GM12892 (cell line): ENCODE measurements at places on chromosomes 16 and 17.

- DNase-seq: no peak
These were observed 54.5 kb downstream of the TUBD1 start for GRCh38 chr17:59838052-59838916.

- DNase-seq: no peak
These were observed 275.1 kb upstream of the MYOCD start for GRCh38 chr17:12390631-12391030.

DNA sequence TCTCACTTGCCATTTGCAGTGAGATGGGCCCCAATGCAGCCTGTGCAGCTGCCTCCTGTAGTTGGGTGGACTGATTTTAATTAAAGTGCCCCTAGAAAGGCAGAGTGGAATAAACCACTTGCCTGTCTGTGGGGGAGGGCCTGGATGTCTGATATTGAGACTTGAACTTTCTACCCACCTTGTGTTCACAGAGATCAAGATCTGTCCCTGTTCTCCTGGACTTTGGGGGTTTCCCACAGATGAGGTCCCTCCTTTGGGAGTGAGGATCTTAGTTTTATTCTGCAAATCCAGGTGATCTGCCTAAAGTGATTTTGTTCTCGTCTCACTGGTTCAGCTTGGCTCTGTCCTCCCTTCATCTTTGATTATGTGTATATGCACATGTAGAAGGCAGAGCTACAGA is 7.7 kb upstream of the DHRS13 start:
- no peak for DNase-seq

GRCh38 chr17:54891176-54891821 is 9.4 kb upstream of the TOM1L1 start:
- no peak for DNase-seq

GRCh38 chr16:89230255-89230654 is 12.8 kb downstream of the ZNF778 start:
- DNase-seq: no peak

- no peak for DNase-seq
These were observed 33.8 kb upstream of the LGALS9 start for GRCh38 chr17:27597188-27597580.

- DNase-seq: no peak
These were observed 2.4 kb upstream of the TCAP start for GRCh38 chr17:39662551-39663339.

DNA sequence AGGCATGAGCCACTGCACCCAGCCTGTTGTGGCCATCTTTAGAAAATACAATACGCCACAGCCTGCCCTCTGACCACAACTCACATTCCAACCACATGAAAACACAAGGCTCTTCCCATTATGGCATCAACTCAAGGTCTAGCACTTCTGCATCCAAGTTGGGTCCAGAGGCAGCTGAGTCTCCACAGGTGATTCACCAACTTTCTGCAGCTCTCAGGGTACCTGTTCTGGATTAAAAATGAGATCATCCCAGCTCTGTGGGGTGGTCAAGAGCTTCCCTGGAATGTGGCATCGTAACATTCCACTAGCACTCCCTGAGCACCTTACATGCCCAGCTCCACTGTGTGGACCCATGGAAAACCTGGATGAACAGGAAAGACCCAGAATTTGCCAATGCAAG is 9.9 kb upstream of the GUCY2D start:
- DNase-seq: no peak

GRCh38 chr17:79412886-79413390 is 197.9 kb downstream of the RBFOX3 start:
- no peak for DNase-seq

GRCh38 chr16:11634312-11634711 is 33.9 kb upstream of the SNN start:
- no peak for DNase-seq

DNA sequence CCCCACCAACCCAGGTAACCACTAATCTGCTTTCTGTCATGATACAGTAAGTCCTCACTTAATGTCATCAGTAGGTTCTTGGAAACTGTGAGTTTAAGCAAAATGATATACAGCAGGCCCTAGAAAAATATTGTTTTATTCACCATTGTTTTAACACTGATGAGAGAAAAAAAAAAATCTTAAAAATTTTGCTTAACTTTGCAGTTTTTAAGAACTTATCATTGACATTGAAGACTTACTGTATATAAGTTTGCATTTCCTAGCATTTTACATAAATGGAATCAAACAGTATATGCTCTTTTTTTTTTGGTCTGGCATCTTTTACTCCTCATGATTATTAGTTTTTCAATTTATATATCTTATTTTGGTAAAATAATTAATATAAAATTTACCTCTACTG is 19.5 kb upstream of the CLTC start:
- DNase-seq: no peak

GRCh38 chr17:43834106-43834505 is 1.2 kb upstream of the MPP3 start:
- DNase-seq: no peak

- no peak for DNase-seq
These were observed 30.5 kb downstream of the NSMCE1 start for GRCh38 chr16:27238016-27238587.

DNA sequence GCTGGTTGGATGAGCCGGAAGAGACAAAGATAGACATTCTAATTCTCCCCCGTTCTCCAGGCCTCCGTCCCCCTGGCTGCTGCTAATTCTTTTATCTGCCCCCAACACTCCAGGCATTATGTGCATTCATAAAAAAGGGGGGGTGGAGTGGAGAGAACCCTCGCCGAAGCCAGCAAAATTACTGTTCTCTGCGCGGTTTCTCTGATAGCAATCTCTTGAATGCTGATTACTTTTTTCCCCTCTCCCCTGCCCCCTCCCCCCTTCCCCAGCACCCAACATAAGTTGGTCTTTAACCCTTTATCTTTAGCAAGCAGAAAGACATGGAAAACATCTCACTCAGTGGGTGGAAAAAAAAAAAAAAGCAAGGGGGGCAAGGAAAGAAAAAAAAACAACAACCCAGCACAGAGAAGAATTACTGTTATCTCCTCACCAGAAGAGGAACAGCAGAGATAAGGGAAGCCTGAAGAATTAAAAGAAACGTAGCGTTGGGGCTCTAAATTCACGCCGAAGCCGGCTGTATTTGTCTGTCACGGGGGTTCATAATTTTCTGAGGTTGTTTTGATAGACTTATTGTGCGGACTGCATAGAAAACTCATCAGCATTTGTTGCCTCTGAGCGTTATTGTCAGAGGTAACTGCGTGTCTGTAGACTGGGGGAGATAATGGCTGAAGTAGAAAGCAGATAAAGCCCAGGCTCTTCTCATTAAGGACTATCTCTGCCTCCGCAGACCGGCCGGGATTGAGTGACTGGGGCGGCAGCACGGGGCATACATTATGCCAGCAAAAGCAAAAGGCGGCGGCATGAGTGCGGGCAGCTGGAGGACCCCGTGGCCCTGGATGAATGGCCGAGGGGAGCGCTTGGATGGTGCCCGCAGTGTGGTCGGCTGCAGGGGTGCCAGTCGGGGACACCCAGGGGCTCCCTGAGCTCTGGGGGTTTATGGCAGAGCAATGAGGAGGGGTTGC is 126.9 kb downstream of the MRM1 start:
- DNase-seq: no peak

- no peak for DNase-seq
These were observed 321.4 kb downstream of the FOXL1 start for GRCh38 chr16:86899757-86900156.

- no peak for DNase-seq
These were observed 91.9 kb upstream of the CBX4 start for GRCh38 chr17:79930877-79931816.

GRCh38 chr16:5056352-5056751 is 9.4 kb downstream of the C16orf89 start:
- DNase-seq: peak; percentile 59

DNA sequence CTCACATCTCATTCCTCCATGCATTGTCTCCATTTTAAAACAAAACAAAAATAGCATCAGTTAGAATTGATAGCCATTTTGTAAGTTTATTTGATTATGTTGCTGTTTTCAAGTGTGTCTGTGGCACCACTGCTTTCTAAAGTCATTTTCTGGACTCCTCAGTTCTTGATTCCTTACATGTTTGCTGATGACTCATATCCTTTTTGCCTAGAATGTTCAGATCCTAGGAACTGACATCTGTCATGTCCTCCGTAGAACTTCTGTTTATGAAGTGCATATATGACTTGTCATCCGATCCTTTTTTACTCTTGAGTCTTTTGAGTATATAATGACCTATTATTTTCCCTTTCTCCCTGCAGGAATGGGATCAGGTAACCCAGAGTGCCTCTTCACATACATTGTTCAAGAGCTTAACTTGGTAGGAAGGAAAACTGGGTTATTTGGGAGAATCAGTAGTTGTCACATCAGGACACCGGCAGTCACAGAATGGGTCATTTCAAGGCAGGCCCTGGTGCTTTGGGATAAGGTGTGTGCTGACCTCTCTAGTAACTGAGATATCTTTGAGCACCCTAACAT is 69.2 kb downstream of the MAP2K4 start:
- no peak for DNase-seq

DNA sequence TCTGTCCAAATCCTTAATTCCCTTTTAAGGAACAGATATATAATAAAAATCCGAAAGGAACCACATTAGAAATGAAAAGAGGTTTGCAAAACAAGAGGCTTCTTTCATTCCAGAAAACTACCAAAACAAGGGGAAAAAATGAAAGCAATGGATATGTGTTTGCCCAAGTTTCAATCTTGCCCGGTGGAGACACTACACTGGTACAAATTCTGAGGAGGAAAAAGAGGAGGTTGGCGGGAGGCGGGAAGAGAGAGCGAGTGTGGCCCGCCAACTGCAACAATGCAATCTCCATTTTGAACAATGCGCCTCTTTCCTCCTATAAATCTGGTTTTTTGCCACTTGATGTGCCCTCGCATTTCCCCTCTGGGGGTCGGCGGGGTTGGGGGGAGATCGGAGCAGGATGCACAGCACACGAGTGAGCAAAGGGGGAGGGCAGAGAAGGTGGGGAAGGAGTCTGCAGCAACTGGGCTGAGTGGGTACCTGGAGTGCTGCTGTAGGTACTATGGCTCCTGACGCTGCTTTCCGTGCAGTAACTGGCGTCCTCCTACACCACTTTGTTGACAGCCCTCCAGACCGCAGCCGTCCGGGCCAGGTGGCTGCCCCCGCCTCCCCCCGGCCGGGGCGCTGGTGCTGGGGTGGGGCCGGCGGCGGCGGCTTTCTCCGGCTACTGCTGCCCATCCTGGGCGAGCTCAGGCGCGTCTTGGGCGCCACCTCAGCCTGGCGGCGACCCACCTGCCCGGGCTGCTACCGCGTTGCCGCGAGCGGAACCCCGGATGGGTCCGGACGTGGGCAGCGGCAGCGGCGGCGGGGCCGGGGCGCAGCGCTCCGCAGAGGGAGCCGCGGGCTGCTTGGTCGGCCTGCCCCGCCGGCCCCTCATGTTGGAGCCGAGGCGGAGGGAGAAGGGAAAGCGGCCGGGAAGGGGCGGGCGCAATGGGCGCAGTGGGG is 93.8 kb upstream of the PLEKHM1 start:
- DNase-seq: peak; percentile 61

- DNase-seq: no peak
These were observed 18.3 kb downstream of the NQO1 start for GRCh38 chr16:69707920-69708683.

DNA sequence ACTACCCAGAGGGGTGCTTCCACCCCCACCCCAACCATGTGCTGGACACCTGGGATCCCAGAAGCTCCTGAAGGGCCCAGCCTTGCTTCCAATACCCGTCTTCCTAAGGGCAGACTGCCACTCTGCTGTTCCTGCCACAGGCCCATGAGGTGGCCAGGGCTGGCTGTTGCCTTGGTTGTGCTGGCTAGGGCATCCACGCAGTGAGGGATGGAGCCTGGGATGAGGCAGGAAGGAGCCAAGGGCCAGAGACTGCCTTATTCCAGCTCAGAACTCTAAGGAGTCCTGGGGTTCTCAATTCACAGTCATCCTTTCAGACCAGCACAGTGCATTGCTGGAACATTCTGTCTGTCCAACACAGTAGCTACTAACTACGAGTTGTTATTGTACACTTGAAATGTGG is 37.8 kb downstream of the BCO1 start:
- no peak for DNase-seq

DNA sequence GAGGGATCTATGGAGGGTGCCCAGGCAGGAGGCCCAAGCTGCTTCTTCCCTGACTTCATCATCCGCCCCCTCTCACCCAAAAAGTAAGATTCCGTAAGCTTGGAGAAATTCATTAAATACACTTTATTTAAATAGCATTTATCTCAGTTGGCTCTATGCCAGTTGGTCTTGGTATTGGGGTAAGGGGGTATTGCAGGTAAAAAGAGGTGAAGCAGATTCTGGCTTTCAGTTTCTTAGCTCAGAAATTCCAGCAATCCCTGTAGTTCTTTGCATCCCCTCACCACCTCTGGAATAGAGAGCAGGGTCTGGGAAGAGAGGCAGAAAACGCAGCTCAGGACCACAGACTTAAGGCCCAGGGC is 750 bp upstream of the ALDOC start:
- DNase-seq: no peak

DNA sequence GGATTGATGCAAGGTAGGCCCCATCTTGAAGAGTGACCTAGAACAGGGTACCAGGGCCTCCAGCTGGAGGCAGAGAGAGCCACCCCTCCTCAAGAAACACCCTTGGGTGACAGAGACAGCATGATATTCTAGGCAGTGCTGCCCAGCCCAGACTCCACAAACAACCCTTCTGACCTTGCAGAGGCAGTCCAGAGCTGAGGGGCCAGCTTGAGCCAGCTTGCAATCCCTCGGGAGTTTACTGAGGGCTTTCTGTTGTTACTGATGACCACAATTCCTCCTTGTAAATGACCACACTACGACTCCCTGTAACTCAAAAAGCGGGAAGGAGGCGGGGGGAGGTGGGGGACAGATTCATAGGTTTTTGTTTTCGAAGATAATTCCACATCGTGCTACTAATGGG is 18.6 kb upstream of the MNT start:
- no peak for DNase-seq

GRCh38 chr17:8892338-8892690 is 24.8 kb upstream of the PIK3R6 start:
- DNase-seq: no peak

DNA sequence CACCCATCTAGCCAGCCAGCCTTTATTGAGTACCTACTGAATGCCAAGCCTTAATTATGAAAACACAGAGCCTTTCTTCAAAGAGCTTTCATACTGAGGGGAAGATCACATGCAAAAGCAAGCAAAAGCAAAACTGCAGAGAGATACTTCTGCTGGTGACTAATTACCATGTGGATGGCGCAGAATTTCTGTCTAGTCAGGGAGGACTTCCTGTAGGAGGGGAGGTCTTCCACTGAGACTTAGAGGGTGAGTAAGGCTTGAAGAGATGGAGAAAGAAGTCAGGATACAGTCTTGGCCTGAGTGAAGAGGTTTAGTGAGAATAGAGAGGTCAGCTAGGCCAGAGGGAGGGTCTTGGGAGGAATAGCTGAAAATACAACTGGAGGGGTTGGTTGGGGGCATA is 53.9 kb upstream of the CCL2 start:
- DNase-seq: no peak

- no peak for DNase-seq
These were observed 18.7 kb downstream of the DCUN1D3 start for GRCh38 chr16:20881503-20881878.
